Left renal pelvis (tissue), 4 donors: ENCODE measurements at places on chromosomes 4 and X.

- DNase-seq, result no peak
Measured at GRCh38 chr4:125084608-125085007, 230.1 kb upstream of the FAT4 start.

DNA sequence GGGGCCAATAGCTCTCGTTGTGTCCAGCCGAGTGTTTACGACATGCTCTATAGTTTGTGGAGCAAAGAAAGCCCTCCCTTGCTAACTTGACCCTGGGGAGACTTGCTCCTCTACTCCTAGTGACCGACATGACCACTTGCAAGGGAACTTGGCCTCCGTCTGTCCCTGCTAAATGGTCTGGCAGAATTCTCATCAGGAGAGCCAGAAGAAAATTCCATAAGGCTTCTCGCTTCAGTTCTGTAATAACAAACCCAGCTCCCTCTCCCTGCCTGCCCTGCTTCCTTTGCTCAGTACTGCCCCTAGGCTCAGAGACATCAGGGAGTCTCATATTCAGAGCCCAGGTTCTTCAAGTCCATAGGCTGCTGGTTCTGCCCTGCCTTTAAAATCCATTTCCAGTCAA, 13.0 kb downstream of the DOCK11 start:
- DNase-seq, result no peak

- peak; percentile 6 for DNase-seq
Measured at GRCh38 chr4:176526704-176527103, 206.9 kb downstream of the SPCS3 start.

- DNase-seq, result no peak
Measured at GRCh38 chr4:168884251-168885124, 125.6 kb downstream of the CBR4 start.
